Activated B cell treated with CpG ODN at 0.5 μM for 24 hours (primary cell): ENCODE measurements at places on chromosomes 7 and 10. TPM values are rescaled to one million over a fixed set of nuclear protein-coding genes. Genes with fewer than 3 reads are reported as not detected.

PTPRZ1 gene
- total RNA-seq: not detected in 2 replicates

RARRES2 gene
- not detected in 2 replicates for total RNA-seq

C10orf105 gene
- not detected in 2 replicates for total RNA-seq

LRIT1 gene
- not detected in 2 replicates for total RNA-seq

CAV2 gene
- total RNA-seq: not detected in 2 replicates

CCL26 gene
- total RNA-seq: not detected in 2 replicates

POLR2J2 gene
- total RNA-seq: 29.2 and 35.2 TPM in 2 replicates

PIP gene
- not detected in 2 replicates for total RNA-seq

GRCh38 chr10:60236869-60237524 lies 152.7 kb downstream of the ANK3 start:
- H3K27me3 ChIP-seq: no peaks in the 10 kb centered on the region
- peaks cover 73% of the 10 kb centered on the region for H3K4me1 ChIP-seq
- H3K4me3 ChIP-seq: peak overlapping the region; percentile 79
- no peaks in the 10 kb centered on the region for H3K36me3 ChIP-seq

GRCh38 chr7:18345641-18346234 lies 149.8 kb upstream of the HDAC9 start:
- no peaks in the 10 kb centered on the region for H3K27me3 ChIP-seq
- H3K36me3 ChIP-seq: peaks cover 6% of the 10 kb centered on the region
- DNase-seq: no peak
- peaks cover 47% of the 10 kb centered on the region for H3K4me1 ChIP-seq
- no peak overlapping the region for H3K27ac ChIP-seq
- no peak overlapping the region for H3K4me3 ChIP-seq

GRCh38 chr7:1359051-1359400 lies 100.2 kb downstream of the MICALL2 start:
- peaks cover 4% of the 10 kb centered on the region for H3K27me3 ChIP-seq
- H3K27ac ChIP-seq: no peak overlapping the region
- H3K36me3 ChIP-seq: no peaks in the 10 kb centered on the region
- no peak overlapping the region for H3K4me3 ChIP-seq

- peaks cover 68% of the 10 kb centered on the region for H3K4me1 ChIP-seq
- no peak for DNase-seq
- H3K36me3 ChIP-seq: peaks cover 4% of the 10 kb centered on the region
- peak overlapping the region; percentile 64 for H3K27ac ChIP-seq
- no peak overlapping the region for H3K4me3 ChIP-seq
These were observed 6.9 kb downstream of the CREM start for GRCh38 chr10:35133586-35133985.

- H3K36me3 ChIP-seq: no peaks in the 10 kb centered on the region
- H3K4me1 ChIP-seq: no peaks in the 10 kb centered on the region
- H3K27me3 ChIP-seq: no peaks in the 10 kb centered on the region
- H3K4me3 ChIP-seq: no peak overlapping the region
- no peak overlapping the region for H3K27ac ChIP-seq
These were observed 1171.6 kb upstream of the C7orf33 start for GRCh38 chr7:147418966-147419365.

DNA sequence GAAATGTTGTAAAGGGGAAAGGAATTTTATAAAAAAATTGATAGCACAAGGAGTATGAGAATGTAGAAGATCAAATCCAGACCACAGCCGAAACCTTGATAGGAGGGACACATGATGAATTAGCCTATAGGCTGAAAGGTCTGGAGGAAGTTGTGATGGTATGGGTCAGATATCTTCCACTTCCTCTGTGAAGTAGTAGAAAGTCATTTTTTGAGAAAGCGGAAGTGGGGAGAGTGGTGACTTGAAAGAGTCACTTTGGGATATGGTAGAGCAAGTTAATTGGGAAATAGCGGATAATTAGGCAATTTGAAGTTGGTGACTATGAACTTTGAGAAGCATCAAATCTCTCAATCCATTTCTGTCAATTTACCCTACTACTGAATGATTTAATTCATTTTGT lies 99.4 kb downstream of the GRM8 start:
- no peak for DNase-seq
- H3K4me1 ChIP-seq: no peaks in the 10 kb centered on the region
- no peak overlapping the region for H3K4me3 ChIP-seq
- H3K27ac ChIP-seq: no peak overlapping the region
- no peaks in the 10 kb centered on the region for H3K36me3 ChIP-seq

GRCh38 chr10:23280419-23281043 lies 64.1 kb downstream of the C10orf67 start:
- no peaks in the 10 kb centered on the region for H3K4me1 ChIP-seq
- H3K36me3 ChIP-seq: no peaks in the 10 kb centered on the region
- H3K4me3 ChIP-seq: no peak overlapping the region
- no peak overlapping the region for H3K27ac ChIP-seq
- peaks cover 6% of the 10 kb centered on the region for H3K27me3 ChIP-seq

- peaks cover 40% of the 10 kb centered on the region for H3K36me3 ChIP-seq
- peak; percentile 62 for DNase-seq
- H3K4me3 ChIP-seq: peak overlapping the region; percentile 95
- H3K4me1 ChIP-seq: peaks cover 64% of the 10 kb centered on the region
- no peaks in the 10 kb centered on the region for H3K27me3 ChIP-seq
These were observed 45.0 kb downstream of the ALOX5 start for GRCh38 chr10:45418849-45419675.

DNA sequence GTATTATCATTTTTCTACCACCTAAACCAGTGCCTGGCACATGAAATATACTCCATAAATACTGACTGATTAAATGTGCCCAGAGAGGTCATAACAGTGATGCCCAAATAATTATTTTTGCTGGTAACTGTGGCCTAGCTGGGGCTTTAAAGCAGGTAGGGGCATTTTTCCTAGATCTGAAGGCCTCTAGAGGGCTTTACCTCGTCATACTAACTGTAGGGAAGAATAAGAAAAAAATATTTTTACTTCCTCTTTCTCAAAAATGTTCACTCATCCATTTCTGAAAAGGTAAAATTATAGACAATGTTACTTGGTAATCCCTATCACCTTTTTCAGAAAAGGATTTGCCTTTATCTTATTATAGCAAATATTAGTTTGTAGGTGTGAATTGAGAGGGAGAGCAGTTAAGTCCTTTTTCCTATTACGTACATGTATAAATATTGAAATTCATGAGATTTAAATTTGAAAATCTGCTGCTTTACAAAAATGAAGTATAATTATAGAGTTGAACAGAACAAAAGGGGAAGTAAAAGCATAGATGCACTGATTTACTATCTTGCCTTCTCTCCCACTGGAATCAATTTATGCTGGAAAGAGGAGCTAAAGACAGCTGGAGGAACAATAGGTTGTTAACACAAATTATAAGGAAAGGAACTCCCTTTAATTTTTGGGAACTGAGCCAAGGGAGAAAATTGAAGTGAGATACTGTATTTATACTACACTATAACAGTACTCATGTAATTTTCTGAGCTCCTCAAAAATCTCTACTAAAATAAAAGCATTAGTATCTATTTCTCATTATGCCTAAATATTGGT lies 71.5 kb upstream of the NOBOX start:
- peaks cover 32% of the 10 kb centered on the region for H3K4me1 ChIP-seq
- H3K27ac ChIP-seq: peak overlapping the region; percentile 30
- no peaks in the 10 kb centered on the region for H3K36me3 ChIP-seq
- H3K4me3 ChIP-seq: no peak overlapping the region
- no peak for DNase-seq

DNA sequence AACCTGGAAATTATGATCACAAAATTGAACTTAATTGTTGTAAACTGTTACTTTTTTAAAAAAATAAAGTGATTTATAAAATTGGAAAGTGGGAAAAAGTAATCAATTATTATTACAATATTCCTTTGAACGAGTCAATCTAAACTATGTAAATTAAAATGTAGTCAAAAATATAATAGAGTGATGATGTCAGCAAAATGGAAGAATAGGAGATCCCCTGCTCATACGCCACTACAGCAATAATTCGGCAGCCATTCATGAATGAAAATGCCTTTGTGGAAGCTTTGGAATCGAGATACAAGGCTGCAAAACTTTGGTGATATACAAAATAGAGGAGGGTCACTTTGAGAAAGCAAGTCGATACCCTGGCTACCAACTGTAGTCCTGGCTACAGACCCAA lies 36.4 kb upstream of the PCDH15 start:
- no peak overlapping the region for H3K4me3 ChIP-seq
- H3K36me3 ChIP-seq: no peaks in the 10 kb centered on the region
- H3K27me3 ChIP-seq: no peaks in the 10 kb centered on the region
- DNase-seq: no peak

DNA sequence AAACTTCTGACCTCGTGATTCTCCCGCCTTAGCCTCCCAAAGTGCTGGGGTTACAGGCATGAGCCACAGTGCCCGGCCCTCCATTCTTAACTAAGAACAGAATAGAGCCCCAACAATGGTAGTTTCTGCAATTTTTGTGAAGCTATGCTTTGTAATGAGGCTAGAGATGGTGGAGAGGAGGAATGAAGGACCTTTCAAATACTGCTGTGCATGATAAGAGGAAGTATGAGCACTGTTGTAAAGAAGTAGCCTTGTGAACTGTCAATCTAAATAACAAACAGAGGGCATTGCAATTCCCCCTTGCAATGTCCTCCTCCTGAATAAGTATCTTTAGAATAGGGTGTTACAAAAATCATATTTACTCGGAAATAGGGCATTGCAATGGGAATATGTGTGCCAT lies 70.2 kb downstream of the EVX1 start:
- no peaks in the 10 kb centered on the region for H3K4me1 ChIP-seq
- no peak overlapping the region for H3K4me3 ChIP-seq
- DNase-seq: no peak
- H3K36me3 ChIP-seq: no peaks in the 10 kb centered on the region

GRCh38 chr10:228366-228765 lies 93.1 kb downstream of the ZMYND11 start:
- peaks cover 2% of the 10 kb centered on the region for H3K4me1 ChIP-seq
- DNase-seq: no peak
- peaks cover 21% of the 10 kb centered on the region for H3K36me3 ChIP-seq
- no peaks in the 10 kb centered on the region for H3K27me3 ChIP-seq
- H3K27ac ChIP-seq: no peak overlapping the region

DNA sequence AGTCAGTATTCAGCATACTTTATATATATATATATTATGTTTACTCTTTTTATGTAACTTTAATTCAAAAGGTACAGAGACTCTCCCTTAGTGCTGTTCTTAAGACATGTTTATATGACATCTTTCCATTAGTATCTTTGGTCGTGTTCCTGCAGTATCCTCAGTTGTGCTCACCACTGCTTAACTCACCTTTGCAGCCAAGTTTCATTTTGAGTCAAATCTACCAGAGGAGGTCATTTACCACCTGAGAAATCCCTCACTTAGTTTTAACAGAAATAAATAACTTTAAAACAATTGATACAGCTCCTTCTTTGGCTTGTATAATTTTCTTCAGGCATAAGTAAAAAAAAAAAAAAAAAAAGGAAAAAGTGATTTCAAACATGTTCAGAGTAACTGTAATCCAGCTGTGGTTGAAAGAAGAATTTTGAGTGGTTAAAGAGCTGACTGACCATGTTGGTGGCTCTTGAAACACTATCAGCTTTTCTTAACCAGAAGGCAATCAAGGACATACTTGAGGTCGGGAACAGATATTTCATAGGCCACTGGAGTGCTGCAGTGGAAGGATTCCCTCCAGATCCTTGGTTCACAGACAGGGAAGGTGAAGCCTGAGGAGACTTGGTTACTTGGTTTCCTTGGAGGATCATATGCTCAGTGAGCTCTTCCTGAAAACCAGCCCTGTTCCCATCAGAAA lies 116.8 kb downstream of the AUTS2 start:
- no peaks in the 10 kb centered on the region for H3K36me3 ChIP-seq
- H3K4me1 ChIP-seq: peaks cover 6% of the 10 kb centered on the region
- H3K27ac ChIP-seq: no peak overlapping the region

DNA sequence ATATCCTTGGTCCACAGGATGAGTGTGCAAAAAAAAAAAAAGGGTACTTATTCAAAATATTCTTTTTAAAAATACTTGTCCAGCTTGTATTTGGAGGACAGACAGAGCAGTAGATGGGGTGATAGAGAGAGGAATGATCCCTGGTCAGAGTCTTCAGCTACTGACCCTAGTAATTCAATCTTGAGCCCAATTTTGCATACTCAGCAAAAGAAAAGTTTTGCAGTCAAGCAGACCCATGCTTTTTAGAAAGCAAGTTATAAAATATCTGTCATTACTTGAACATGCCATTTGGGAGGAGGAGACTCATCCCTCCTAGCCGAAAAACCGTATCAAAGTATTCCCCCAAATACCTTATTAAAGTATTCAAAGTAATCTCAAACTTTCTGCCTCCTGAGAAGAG lies 585.0 kb downstream of the KCNMA1 start:
- H3K36me3 ChIP-seq: no peaks in the 10 kb centered on the region
- H3K4me3 ChIP-seq: no peak overlapping the region
- no peak overlapping the region for H3K27ac ChIP-seq
- H3K27me3 ChIP-seq: no peaks in the 10 kb centered on the region

DNA sequence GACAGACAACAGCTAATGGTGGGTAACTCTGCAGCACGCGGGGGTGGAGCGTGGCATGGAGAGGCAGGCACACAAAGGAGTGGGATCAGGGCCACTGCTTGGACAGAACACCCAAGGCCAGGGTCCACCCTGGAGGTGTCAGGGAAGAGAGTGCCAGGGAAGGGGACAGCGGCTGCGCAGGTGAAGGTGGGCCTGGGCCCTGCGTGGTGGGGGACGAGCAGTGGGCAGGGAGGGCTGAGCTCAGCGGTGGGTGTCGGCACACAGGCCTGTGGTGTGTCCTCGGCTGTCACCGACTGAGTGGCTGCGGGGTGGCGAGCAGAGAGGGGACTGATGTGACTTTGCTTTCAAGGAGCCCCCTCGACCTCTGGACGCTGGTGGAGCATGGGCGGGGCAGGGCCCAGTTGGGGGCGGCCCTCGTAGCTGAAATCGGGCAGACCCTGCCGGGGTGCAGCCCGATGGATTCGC lies 8.4 kb upstream of the SCART1 start:
- H3K27me3 ChIP-seq: no peaks in the 10 kb centered on the region
- no peak for DNase-seq
- no peak overlapping the region for H3K4me3 ChIP-seq
- H3K36me3 ChIP-seq: peaks cover 22% of the 10 kb centered on the region
- H3K27ac ChIP-seq: no peak overlapping the region

- no peak overlapping the region for H3K27ac ChIP-seq
- DNase-seq: no peak
These were observed 188.6 kb upstream of the GDF10 start for GRCh38 chr10:47111329-47111862.

GRCh38 chr7:31758755-31759154 lies 71.7 kb downstream of the PPP1R17 start:
- no peaks in the 10 kb centered on the region for H3K4me1 ChIP-seq
- H3K4me3 ChIP-seq: no peak overlapping the region
- H3K27ac ChIP-seq: no peak overlapping the region
- H3K27me3 ChIP-seq: no peaks in the 10 kb centered on the region
- no peak for DNase-seq
- H3K36me3 ChIP-seq: no peaks in the 10 kb centered on the region

DNA sequence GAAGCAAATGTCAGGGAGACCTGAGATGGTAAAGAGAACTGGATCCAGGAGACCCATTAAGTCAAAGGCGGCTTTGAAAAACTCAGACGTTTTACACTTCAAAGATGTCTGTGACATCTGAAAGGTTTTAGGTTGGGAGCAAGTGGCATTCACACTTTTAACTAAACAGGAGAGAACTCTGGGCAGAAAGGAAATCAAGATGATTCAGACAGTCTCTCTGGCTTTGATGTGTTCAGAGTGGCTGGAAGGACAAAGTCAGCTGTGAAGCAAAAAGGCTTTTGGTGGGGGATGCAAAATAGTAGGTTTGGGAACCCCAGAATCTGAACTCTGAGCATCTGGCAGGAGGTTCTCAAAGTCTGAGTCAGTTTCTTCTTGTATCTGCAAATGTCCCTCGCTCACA lies 66.6 kb downstream of the PRKCQ start:
- H3K36me3 ChIP-seq: no peaks in the 10 kb centered on the region
- H3K4me1 ChIP-seq: no peaks in the 10 kb centered on the region
- H3K4me3 ChIP-seq: no peak overlapping the region
- DNase-seq: no peak

- H3K36me3 ChIP-seq: no peaks in the 10 kb centered on the region
- no peak overlapping the region for H3K27ac ChIP-seq
- DNase-seq: no peak
These were observed 371.7 kb upstream of the NRP1 start for GRCh38 chr10:33706191-33706590.
